ENCODE measurements at places on chromosomes 16 and 17.

GRCh38 chr17:72813481-72813880 lies 279.0 kb downstream of the SLC39A11 start:
- DNase-seq: no peak

DNA sequence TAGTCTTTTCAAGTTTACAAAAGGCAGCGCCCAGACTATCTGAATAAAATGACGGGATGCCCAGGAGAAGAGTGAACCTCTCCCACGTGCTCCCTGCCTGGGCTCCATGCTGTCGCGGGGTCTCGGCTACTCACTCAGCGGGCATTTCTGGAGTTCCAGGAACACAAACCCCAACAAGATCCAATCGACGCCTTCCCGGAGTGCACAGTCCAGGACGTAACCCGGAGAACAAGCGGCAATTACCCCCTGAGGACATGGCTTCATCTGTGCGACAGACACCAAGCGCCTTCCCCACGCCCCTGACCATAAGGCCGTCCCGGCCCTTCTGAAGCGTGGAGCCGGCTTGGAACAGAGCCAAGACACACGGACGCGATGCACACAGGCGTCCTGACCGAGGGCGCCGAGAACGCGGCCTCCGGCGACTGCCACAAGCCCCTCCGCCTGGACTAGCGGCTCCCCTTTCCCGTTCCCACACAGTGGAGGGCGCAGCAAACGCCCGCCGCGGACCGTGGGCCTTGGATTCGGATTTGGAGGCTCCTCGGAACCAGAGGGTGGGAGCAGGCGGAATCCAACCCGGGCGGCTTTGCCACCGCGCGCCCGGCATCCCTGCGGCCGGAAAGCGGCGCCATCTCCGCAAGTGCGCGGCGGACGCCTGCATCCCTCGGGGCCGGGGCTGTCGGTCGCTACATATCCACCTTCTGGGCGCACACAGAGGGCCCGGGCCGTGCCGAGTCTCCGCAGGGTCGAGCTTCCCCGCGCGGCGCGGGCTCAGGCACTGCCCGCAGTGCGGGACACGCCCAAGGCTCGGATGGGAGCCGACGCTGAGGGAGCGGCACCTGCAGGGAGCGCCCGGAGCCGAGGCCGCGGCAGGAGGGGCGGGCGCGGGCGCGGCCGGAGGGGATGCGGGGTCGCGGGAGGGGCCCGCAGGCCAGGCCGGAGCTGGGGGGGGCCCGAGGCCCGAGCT lies 725 bp downstream of the ABCA3 start:
- DNase-seq: peak; percentile 76

- DNase-seq: no peak
Measured at GRCh38 chr16:72409423-72409822, 237.5 kb upstream of the PMFBP1 start.

DNA sequence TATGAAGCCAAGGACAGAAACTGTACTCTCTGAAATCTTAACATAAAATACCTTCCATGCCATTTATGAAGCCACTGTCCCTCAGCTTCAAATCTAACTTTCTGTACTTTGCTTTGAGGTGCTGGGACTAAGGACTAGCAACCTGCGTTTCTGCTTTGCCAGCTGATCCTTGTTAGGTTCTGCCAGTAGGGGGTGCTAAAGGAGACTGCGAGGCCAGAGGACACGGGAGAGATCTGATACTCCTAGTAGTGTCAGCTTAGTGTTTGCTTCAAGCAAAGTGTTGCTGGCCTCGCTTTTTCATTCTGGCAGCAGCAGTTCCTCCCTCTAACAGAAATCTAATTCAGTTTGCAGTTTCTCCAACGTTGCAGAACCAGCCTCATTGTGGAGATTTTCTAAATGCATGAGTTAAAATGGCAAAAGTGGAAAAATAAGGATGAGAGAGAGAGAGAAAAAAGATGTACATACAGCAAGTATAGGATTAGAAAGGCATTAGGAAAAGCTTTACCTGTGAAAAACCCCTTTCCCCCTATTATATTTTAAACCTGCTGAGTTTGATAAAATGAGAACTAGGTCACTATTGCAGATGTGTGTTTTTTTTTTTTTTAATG lies 297.5 kb downstream of the CA10 start:
- peak; percentile 80 for DNase-seq

DNA sequence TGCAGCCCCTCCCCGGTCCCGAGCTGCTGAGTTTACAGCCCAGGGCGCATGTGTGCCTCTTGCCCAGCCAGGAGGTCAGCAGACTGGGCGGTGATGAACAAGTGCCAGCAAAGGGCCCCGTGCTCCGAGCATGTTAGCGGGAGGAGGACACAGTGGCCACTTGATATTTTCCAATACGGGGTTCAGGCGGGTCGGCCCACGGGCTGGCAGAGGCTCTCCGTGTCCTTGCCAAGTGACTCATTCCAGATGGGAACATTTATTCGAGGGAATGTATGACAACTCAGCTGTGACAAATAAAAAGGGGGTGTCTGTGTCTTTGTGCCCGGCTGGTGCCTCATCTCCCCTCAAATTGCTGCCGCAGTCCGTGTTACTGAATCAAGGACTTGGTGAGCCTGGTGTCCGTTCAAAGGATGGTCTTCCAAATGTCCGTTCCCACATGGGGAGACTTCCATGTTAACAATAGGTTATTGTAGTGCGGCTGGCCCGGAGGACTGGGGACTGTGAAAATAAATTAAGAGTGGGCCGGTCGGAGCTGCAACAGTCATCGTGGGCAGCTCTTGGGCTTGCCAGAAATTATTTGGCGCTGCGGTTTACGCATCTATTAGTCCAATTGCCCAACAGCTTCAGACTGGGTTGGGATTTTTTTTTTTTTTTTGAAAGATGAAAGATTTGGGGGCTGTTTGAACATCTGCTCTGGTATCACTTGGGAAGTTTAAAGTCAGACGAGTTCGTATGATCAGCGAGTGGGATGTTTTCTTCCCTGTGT lies 174.0 kb upstream of the CIBAR2 start:
- no peak for DNase-seq

GRCh38 chr16:12539185-12539929 lies 264.3 kb downstream of the CPPED1 start:
- DNase-seq: no peak

DNA sequence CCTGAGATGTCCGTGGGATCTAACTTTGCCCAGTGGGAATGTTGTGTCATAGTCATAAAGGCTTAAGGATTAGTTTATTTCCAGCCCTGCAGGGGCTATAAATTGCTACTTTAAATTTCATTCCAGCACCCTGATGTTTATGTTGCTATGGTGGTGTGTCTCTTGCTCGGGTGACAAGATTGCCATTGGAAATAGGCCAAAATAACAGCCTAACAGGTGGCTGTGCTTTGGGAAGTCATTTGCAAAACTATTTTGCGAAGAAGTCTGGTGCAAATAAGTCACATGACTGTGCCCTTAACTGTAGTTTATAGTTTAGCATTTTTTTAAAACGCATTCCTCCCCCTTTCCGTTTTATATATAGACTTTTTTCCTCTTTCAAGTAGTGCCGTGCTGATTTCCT lies 23.1 kb downstream of the PITPNC1 start:
- DNase-seq: no peak
